Progenitor cell of endocrine pancreas (in vitro differentiated cells): ENCODE measurements at places on chromosomes 13 and 19. TPM values are rescaled to one million over a fixed set of nuclear protein-coding genes. Genes with fewer than 3 reads are reported as not detected.

Gene CRTC1
- 39.5 and 39.7 TPM in 2 replicates for total RNA-seq

Gene CLEC17A
- not detected in 2 replicates for total RNA-seq

DNA sequence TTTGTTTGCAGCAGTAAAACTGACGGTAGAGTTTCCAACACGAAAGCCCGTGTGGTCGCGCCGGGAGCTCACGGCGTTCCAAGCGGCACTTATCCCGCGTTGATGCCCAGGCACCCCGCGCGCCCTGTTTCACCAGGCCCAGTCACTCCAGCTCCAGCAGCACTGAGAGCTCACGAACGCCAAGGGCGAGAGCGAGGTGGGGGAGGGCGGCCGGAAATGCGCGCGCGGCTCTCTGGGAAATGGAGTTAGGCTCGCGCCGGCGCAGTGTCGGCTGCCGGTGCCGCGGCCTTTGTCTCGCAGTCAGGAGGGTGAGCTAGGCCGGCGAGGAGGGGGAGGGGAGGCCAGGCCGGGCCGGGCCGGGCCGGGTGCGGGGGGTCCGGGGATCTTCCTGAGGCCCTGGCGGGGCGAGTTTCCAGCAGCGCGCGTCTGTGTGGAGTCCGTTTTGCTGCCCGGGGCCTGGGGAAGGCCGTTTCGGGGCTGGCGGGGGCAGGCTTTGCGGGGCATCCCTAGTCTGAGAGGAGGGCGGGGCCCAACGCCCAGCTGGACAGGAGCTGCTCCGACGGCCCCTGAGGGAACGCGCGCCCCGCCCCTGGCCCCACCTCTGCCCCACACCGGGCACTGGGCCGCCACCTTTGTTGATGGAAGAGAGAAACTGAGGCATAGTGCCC, at the start of gene ZNF135:
Gene ZNF135 (plus strand): TSS at position 280 of the 668 bp plus-strand sequence. CDS start 721 bp downstream, outside the sequence.
- peak; percentile 73 for DNase-seq
- H3K27me3 ChIP-seq, result peaks cover 6% of the 10 kb centered on the region
- peaks cover 40% of the 10 kb centered on the region for H3K36me3 ChIP-seq

DNA sequence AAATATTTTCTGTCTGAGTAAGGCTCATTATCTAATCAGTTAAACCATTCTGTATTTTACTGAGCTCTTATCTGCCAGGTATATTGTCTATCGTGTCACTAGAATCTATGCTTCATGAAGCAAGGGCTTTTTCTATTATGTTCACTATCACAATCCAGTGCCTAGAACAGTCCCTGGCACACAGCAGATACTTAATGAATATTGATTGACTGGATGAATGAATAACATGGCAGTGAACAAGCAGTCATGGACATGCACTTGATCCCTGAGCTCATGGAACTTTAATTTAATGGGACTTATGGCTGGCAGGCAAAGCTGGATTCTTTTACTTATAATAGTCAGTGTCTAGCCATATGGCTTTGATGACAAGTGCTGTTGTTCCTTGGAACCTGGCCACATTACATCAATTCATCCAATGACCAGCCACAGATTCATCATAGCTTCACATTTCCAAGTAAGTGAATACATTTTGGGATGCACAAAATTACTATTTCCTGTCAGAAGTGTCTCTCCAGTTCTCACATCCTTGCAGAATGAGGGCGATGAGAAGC, 214.8 kb downstream of the COG6 start:
- H3K4me1 ChIP-seq, result peaks cover 6% of the 10 kb centered on the region
- DNase-seq, result no peak
- H3K36me3 ChIP-seq, result no peaks in the 10 kb centered on the region
- peaks cover 19% of the 10 kb centered on the region for H3K27me3 ChIP-seq

DNA sequence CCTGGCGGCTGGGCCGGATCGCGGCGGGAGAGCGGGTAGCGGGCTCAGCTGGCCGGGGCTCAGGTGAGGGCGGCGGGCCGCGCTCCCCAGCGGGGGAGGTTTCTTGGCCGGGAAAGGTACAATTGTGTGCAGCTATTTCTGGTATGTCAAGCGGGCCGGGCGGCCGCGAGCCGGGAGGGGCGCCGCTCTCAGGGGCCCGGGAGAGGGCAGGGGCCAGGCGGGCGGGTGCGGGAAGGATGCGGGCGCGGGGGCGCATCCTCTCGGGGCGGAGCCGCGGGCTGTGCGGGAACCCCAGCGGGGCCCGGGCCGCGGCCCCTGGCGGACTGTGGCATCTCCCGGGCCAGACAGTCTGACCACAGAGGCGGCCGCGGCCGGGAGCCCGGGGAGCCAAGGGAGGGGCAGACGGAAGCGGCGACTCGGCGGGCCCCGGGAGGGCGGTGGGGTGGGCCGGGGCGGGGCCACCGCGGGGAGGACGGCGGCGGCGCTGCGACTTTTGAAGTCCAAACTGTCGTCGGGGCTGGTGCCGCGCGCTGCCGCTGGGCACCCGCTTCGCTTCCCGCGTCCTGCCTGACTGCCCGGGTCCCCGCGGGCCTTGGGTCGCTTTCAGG, at the start of gene LMO7:
Gene LMO7 (plus strand): TSS at position 503 of the 608 bp plus-strand sequence. CDS start 328 bp downstream, outside the sequence.
- H3K4me3 ChIP-seq, result peak within 1 kb of the TSS; percentile 61
- peaks cover 3% of the 10 kb centered on the region for H3K36me3 ChIP-seq
- no peak within 1 kb of the TSS for H3K27ac ChIP-seq
- DNase-seq, result peak; percentile 49
- peaks cover 54% of the 10 kb centered on the region for H3K27me3 ChIP-seq

- H3K36me3 ChIP-seq, result no peaks in the 10 kb centered on the region
- H3K27me3 ChIP-seq, result peaks cover 19% of the 10 kb centered on the region
- DNase-seq, result no peak
- no peak overlapping the region for H3K27ac ChIP-seq
- H3K4me1 ChIP-seq, result no peaks in the 10 kb centered on the region
- no peak overlapping the region for H3K4me3 ChIP-seq
Measured at GRCh38 chr19:17610384-17610783, 54.9 kb downstream of the COLGALT1 start.
